ENCODE measurements at places on chromosomes 3 and 15. TPM values are rescaled to one million over a fixed set of nuclear protein-coding genes. Genes with fewer than 3 reads are reported as not detected.

- H3K36me3 ChIP-seq = 0 out of 2 replicates have a peak, but pooled peaks cover 4% of the 10 kb centered on the region
- DNase-seq = peak; percentile 80
- H3K27ac ChIP-seq = no peak overlapping the region
- H3K4me3 ChIP-seq = no peak overlapping the region
Measured at GRCh38 chr3:156150434-156151066, 30.2 kb downstream of the KCNAB1 start.

GRCh38 chr3:166864473-166865467 is 515.3 kb downstream of the ZBBX start:
- H3K36me3 ChIP-seq = no peaks in the 10 kb centered on the region
- H3K4me3 ChIP-seq = no peak overlapping the region
- no peak overlapping the region for H3K27ac ChIP-seq

DNA sequence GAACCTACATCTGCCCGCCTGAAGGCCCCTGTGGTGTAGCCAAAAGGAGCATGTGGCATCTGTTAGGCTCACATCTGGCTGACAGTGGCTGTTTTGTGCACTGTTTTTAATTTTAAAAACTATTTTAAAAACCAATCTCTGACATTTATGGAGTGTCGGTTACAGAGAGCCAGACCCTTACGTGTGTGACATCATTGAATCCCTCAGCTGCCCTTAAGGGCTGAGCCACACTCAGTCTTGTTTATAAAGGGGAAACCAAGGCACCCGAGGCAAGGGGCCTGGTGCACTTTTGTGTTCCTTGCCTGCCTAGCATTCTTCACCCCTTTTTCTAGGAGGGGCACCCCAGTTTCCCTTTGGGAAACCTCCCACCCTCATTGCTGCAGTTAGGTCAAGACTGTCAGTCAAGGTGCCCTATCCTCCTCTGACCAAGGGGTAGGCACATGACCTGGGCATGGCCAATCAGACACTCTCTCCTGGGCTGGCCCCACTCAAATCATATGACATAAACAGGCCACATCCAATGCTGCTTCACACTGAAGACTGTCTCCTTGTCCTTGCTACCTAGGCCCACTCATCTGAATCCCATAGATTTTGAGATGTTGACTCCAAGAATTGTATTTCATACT is 105.3 kb downstream of the LSM3 start:
- peaks cover 33% of the 10 kb centered on the region for H3K4me1 ChIP-seq
- DNase-seq = no peak
- no peak overlapping the region for H3K27ac ChIP-seq
- no peaks in the 10 kb centered on the region for H3K36me3 ChIP-seq

GRCh38 chr3:138544546-138544945 is 49.5 kb downstream of the CEP70 start:
- no peak overlapping the region for H3K27ac ChIP-seq
- no peaks in the 10 kb centered on the region for H3K4me1 ChIP-seq
- no peaks in the 10 kb centered on the region for H3K27me3 ChIP-seq
- peaks cover 32% of the 10 kb centered on the region for H3K36me3 ChIP-seq
- DNase-seq = no peak

DNA sequence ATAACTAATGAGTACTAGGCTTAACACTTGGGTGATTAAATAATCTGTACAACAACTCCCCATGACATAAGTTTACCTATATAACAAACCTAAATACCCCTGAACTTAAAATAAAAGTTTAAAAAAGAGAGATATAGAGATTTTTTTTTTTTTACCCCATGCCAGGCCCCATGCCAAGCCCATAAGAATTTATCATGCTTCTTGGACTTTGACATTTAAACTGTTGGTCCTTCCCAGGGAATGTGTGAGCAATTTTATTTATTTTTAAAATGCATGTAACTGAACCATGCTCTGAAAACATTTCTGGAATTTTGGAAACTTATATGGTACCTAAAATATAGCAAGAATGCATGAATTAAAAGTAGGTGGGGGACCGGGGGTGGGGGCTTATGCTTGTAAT is 26.3 kb downstream of the KLHL6 start:
- H3K27ac ChIP-seq = no peak overlapping the region
- H3K4me3 ChIP-seq = no peak overlapping the region
- no peak for DNase-seq
- peaks cover 14% of the 10 kb centered on the region for H3K4me1 ChIP-seq
- peaks cover 18% of the 10 kb centered on the region for H3K27me3 ChIP-seq

- no peak overlapping the region for H3K4me3 ChIP-seq
- no peak overlapping the region for H3K27ac ChIP-seq
- no peaks in the 10 kb centered on the region for H3K27me3 ChIP-seq
- DNase-seq = no peak
Measured at GRCh38 chr3:152241142-152242017, 27.3 kb upstream of the MBNL1 start.

DNA sequence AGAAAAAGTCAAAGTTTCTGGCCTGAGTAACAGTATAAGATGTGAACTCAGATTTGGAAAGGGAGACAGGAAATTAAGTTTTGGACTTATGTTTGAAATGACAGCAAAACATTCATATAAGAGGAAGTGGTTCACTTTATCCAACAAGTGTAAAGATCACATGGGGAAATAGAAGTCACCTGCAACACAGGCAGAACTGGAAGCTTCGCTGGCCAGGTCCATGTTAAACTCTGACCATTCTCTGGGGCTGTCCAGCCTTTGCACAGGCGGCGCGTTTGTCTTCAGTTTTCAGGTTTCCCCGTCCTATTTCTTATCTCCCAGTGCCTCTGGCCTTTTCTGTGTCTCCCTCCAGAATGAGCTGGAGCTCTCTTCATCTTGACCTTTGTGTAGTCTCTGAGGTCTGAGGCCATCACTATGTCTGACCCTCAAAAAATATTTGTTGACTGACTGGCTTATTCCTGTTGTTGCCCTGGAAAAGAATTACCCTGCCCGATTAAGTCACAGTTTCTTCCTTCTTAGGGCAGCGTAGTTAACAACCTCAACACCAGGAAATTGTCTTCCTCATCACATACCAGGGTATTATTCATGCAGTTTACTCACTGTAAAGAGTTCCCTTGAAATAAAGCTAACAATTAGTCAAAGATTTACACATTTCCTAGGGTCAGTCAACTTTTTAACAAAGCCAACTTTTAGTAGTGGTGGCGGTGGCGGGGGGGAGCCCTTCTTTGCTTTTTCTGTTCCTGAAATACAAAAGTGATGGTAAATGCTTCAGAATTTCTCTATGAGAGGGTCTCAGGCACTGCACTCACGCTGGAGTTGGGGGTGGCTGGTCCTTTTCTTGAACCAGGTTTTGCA is 959 bp upstream of the RASA2 start:
- peak overlapping the region; percentile 63 for H3K4me3 ChIP-seq
- no peaks in the 10 kb centered on the region for H3K36me3 ChIP-seq
- peak overlapping the region; percentile 80 for H3K27ac ChIP-seq
- peaks cover 28% of the 10 kb centered on the region for H3K4me1 ChIP-seq

DNA sequence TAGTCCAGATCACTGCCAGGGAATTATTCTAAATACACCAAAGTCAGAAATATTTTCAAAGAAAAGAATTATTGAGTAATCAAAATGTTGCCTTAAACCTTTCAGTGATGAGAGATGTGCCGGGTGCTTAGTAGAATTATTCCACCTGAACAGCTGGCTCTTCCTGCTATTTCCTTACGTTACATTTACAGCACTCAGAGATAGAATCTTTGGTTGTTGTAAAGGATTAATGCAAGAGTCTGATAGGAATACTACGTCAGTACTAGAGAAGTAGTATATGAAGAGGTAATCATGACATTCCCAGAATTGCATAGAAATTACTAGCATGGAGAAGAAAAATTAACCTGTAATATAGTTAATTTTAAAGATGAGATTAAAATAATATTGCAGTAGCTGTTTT is 50.9 kb upstream of the ZDHHC23 start:
- no peaks in the 10 kb centered on the region for H3K27me3 ChIP-seq
- H3K36me3 ChIP-seq = no peaks in the 10 kb centered on the region
- no peak for DNase-seq

DNA sequence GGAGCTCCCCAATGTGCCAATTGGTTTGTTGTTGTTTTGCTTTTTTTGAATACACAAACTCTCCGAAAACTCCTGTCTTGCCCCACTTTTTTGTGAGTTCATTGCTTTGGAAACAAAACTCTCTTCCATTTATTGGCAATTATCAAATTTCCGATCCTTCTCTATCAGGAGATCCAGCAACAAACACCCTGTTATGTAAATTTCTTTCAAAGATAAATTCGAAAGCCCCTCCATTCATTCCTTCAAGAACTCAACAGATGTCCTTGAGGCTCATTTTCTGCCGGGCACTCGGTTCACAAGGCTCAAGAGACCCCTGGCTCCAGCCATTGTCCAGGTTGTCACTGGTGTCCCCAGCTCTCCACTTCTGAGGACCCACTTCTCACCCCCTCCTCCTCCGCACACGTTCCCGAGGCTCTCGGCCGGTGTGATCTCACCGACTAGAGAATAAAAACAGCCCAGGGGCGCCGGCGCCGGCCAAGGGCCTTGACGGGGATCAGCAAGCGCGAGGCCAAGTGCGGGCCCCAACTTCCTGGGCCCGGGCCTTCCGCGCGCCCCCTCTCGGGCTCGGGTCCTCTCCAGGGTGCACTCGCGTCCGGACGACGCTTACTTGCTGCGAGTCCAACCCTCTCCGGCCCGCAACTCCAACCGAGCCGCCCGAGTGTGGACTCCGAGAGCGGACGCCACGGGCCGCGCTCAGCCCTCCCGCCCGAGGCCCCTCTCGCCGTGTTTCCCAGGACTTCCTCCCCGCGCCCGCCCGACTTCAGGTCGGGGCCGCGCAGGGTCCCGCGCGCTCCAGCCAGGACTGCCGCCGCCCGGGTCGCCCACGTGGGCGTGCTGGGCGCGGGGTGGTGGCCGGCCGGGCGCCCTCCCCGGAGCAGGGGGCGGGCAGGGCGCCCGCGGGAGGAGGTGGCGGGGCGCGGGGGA is 533 bp upstream of the SMAD3 start:
- peaks cover 72% of the 10 kb centered on the region for H3K27me3 ChIP-seq
- peak overlapping the region; percentile 12 for H3K27ac ChIP-seq
- peak overlapping the region; percentile 93 for H3K4me3 ChIP-seq
- no peaks in the 10 kb centered on the region for H3K36me3 ChIP-seq
- peak; percentile 81 for DNase-seq

- no peak overlapping the region for H3K27ac ChIP-seq
- H3K4me1 ChIP-seq = 0 out of 2 replicates have a peak, but pooled peaks cover 2% of the 10 kb centered on the region
- DNase-seq = no peak
- no peak overlapping the region for H3K4me3 ChIP-seq
- peaks cover 67% of the 10 kb centered on the region for H3K36me3 ChIP-seq
Measured at GRCh38 chr3:53231532-53232511, 24.0 kb downstream of the TKT start.

GRCh38 chr3:23709987-23710386 is 95.8 kb upstream of the UBE2E1 start:
- DNase-seq = peak; percentile 44
- no peak overlapping the region for H3K4me3 ChIP-seq
- peaks cover 25% of the 10 kb centered on the region for H3K4me1 ChIP-seq
- H3K36me3 ChIP-seq = no peaks in the 10 kb centered on the region
- peak overlapping the region; percentile 26 for H3K27ac ChIP-seq

- no peak overlapping the region for H3K27ac ChIP-seq
- no peak overlapping the region for H3K4me3 ChIP-seq
- no peaks in the 10 kb centered on the region for H3K4me1 ChIP-seq
- no peaks in the 10 kb centered on the region for H3K36me3 ChIP-seq
- no peaks in the 10 kb centered on the region for H3K27me3 ChIP-seq
Measured at GRCh38 chr3:98986073-98986472, 84.6 kb upstream of the DCBLD2 start.

DNA sequence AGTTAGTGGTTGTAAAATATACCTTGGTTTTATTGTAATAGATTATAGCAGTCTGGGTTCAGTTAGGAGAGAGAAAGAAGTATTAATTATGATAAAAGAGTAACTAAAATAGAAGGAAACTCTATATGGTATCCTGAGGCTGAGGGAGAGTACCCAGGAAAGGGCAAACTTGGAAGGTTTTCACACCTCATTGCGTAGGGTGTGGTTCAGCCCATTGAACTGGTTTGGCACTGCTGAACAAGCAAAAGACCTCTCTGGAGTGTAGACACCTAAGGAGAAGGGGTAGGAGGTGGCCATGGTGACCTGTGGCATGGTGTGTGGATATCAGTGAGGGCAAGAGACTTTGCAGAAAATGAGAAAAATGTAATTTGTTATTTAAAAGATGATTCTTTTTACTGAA is 63.5 kb downstream of the STT3B start:
- no peak for DNase-seq
- H3K27ac ChIP-seq = no peak overlapping the region
- no peaks in the 10 kb centered on the region for H3K4me1 ChIP-seq
- no peaks in the 10 kb centered on the region for H3K27me3 ChIP-seq
- H3K4me3 ChIP-seq = no peak overlapping the region
- no peaks in the 10 kb centered on the region for H3K36me3 ChIP-seq

DNA sequence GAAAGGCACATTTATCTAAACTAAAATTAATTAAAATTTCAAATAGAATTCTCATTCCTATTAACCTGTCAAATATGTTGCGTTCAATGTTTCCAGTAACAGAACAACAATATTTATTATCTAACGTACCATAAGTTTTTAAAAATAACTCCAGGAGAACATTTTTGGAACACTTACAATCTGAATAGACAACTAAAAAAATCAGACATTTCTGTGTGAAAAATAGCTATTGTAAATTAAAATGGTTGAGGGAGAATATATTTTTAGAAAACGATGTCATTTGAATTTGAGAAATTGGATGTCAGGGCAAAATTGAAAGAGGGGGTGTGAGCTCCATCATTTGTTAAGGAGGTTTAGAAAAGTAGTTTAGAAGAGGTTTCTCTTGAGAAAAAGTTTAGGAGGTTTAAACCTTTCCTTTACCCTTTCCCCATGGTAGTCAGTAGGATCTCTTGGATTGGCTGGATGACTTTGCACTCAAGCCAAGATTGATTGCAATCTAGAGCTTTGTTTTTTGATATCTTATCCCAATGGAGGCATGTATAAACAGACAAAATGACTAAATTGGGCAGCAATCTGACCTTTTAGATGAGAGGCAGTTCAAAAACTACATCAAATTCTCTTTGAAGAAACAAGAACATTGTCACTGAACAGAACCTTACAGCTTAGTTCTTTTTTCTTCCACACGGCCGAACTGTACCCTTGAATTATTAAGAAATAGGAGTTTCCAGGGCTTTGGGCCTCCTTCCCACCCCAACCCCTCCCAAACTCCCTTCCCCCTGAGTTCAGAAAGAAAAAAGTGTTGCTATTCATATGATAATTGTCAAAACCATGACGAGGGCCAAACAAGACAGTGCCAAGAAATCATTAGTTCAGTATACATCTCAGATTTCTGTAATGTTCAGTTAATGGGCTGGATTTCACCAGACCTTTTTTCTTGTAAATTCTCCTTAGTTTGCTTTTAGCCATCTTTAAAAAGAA is 79.7 kb upstream of the CDIN1 start:
- no peak for DNase-seq
- no peaks in the 10 kb centered on the region for H3K36me3 ChIP-seq
- no peaks in the 10 kb centered on the region for H3K27me3 ChIP-seq
- H3K4me3 ChIP-seq = no peak overlapping the region
- no peaks in the 10 kb centered on the region for H3K4me1 ChIP-seq
- H3K27ac ChIP-seq = no peak overlapping the region

Gene TMC3
- total RNA-seq = not detected

Gene PRTG
- 2.3 TPM for total RNA-seq

Gene PLA2G4B
- total RNA-seq = 4.4 TPM

Gene CYP11A1
- 3.3 TPM for total RNA-seq

Gene GOLGA6D
- 2.1 TPM for total RNA-seq

Gene ARPIN
- 2.8 TPM for total RNA-seq

Gene ADCY5
- 10.2 TPM for total RNA-seq

Gene TERC
- total RNA-seq = 206 TPM

Data from GM23338 (cell line).